ENCODE measurements at places on chromosomes 4 and X.

DNA sequence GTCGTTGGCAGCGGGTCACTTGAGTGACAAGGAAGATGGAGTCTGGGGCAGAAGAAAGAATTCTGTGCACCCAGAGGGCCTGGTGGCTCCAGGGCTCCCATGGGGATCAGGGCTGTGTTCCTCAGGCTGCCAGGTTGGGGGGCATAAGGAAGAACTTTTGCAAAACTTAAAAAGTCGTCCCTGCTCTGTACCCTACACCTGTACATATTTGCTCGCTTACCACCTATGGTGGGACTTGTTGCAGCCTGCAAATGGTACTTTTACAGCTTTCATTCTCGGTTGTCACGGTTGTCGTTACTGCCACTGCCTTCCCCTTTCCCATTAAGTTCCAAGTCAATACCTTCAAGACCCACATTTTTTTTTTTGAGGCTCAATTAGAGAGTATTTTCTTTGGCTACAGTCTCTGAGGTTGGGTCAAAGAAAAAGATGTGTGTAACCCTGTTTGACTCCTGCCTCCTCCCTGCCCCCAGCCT, 9.1 kb downstream of the ARX start:
- no peak for DNase-seq

- DNase-seq = no peak
Observed at GRCh38 chr4:3515646-3516045, 16.6 kb downstream of the LRPAP1 start.

DNA sequence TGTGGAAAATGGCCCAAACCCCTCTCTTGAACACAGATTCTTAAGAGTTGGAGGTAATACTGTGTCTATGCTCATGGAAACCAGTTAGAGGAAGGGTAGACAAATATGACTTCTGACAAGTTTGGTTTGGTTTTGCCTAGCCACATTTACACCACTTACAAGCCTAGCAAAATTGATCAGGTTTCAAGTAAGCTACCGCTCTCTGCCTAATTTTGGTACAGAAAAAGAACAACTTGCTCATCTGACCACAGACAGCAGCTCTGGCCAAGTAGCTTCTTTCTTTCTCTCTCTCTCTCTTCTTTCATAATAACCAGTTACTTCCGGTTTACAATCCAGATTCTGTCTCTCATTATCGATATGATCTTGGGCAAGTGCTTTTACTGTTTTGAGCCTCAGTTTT, 260.0 kb downstream of the GLUD2 start:
- DNase-seq = peak; percentile 8

GRCh38 chrX:130829526-130830515, 73.2 kb downstream of the ENOX2 start:
- no peak for DNase-seq

DNA sequence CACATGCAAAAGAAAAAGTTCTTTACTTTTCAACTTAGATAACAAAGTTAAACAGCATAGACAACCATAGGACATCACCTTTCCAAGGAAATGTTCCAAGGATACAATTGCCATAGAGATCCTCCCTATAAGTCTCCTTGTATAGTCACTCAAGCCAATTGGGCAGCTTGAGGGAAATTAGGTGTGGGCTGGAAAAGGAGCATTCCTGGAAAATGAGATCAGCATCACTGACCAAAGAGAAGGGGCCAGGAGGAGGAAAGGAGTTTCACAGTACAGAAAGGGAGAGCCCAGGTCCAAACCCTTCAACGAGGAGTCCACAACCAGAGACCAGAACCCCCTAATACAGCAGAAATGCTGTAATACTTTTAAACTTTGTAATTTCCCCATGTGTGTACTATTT, 91.5 kb upstream of the PPARGC1A start:
- no peak for DNase-seq

DNA sequence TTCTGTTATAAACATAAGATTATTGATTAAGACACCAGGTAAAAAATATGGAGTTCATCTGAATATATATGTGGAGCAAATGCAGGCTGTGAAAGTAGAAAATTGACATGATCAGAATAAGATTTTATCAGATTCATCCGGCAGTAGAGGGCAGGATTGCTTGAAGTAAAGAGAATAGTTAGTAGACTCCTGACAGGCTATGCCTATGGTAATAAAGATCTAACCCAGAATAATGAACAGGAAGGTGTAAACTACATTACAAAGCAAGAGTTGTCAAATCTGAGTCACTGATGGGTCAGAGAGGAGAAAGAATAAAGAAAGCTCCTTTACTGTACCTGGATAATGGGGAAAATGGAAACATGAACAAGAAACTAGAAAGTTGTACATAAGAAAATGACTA, 20.8 kb upstream of the TMEM184C start:
- DNase-seq = no peak

GRCh38 chr4:137124278-137124932, 407.9 kb downstream of the PCDH18 start:
- DNase-seq = no peak

DNA sequence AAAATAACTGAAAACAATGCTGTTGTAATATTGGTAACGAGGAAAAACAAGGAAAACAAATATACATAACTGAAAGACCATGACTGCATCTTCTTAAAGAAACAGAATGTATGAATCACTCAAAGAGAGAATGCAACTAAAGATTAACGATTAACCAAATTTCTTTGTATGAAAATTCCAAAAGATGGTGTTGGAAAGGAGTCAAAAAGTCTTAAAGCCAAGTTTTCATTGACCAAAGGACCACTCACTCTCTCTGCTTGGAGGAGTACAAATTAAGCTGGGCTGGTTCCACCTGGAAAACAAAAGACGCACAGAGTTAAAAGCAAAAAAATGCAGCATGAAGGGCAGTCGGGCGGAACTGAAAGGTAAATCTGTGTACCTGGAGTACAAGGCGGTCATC, 1.8 kb downstream of the DCAF12L1 start:
- DNase-seq = no peak

DNA sequence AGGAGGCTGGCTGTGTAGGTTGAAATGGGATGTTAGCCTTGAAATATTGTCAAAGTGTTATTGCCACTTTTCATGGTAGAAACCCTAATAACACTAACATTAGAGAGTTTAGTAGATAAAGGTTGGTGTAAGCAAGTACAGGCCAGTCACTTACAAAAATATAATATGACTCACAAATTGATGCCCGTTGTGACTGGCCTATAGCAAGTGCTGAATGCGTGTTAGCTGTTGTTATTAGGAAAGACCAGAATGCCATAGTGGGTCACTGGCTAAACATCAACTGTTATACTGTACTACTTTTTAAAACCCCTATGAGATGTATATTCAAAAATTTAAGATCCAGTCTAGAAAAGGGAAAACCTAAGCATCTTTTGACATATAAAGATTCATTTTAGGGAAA, 20.4 kb upstream of the GDPD2 start:
- no peak for DNase-seq

DNA sequence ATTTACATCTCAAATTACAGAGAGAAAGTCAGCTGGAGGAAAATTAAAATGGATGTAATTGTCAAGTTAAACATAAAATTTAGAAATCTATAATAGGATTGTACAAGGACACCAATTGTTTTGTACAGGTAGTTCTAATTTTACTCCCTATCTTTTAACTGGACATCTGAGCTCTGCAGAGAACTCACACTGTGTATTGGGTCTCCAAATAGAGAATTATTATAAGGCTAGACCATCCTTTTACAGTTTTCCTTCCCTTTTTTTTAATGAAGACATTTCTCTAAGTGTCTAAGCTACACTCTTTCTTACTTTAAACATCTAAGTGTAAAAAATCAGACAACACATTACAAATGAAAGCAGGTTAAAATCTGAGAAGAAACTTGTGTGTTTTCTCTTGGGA, 78.4 kb upstream of the GC start:
- no peak for DNase-seq

DNA sequence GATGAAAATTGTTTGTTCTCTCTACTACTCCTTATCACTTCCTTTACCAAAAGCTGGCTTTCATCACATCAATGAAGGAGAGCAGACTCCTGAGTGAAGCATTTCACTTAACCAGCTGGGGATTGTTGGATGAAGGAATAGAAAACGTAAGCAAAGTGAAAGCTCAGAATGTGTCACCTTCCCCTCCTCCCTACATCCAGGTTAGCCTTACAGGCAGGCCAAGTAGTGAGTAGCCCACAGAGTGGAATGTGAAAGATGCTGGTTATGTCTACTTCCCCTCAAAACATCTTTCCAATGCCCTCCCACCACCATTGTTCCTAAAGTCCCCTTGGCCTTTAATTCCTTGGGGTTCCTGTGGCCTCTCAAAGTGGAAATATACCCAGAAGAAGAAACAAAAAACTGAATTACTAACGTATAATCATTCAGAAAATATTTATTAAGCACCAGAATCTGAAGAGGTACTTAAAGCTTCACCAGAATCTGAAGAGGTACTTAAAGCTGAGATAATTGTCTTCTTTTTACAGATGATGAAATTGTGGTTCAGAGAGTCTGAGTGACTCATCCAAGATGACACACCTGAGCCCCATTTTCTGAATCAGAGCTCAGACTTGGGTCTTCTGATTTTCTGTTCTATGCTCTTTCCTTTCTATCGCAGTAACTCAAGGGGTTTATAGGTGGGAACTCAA, 6.5 kb downstream of the P2RY4 start:
- DNase-seq = no peak

DNA sequence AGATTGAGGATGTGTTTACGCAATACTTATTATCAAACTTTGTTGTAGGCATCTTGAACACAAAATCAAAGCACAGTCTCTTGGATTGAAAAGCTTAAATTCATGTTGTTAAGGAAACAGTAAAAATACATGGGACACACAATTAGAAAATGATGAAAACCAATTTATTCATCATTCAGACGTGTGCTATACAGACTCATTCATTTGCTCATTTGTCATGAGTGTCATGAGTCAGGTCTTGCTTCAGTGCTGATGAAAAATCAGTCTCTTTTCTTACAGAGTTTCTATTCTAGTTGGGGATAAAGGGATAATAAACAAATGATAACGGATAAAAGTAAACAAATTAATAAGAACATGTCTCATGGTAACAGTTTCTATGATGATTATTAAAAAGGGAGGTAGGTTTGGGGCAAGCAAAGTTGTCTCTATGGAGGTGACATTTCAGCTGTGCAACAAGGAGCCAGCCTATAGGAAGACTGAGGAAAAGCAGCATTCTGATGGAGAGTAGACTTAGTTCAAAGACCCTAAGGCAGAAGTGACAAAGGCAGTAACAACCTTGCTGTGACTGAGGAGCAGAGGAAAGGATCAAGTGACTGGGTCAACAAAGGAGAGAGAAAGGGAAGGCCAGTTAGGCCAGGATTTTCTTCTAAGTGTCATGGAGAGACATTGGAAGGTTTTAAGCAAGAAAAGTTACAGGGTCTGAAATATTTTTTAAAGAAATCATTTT, 224.0 kb upstream of the HHIP start:
- DNase-seq = no peak

DNA sequence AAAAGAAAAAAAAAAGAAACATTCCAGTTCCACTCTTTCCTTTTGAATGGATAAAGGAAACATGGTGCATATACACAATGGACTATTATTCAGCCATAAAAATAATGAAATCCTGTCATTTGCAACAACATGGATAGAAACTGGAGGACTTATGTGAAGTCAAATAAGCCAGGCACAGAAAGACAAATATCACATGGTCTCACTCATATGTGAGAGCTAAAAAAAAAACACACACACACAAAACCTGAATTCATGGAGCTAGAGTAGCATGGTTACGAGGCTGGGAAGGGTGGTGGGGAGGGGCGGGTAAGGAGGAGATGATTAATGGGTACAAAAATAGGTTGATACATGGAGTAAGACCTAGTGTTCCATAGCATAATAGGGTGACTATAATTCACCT, 22.4 kb upstream of the SH3KBP1 start:
- DNase-seq = no peak

DNA sequence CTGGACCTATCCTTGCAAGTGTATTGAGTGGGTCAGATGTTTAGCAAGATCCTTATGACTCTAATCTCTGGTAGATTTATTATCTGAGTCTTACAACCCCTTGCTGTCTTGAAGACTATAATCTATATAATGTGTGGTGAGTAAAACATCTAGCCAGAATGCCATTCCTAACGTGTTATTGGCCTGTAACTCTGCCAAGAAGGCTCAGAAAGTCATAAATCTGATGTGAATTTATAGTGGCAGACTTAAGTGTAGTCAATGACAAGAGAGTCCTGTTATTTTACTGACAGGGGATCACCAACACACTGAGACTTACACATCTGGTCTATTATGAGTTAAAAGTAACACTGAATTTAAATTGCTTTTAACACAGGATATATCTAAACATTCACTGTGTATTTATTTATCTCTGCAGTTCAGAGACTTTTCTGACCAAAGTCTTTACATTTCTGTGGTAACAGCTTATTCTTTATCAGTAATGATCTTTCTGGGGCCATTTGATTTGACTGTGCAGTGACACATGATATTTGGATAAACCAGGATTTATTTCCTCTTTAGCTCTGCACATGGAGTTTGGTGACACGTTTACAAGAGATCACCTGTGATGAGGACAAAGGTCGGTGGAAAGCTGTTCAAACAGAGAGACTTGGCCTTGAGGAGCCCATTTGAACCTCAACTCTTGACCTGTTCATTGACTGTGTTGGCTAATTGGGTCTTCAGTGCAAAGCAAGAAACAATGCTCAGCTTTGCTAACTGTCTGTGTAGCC, 415.8 kb downstream of the STIM2 start:
- no peak for DNase-seq

DNA sequence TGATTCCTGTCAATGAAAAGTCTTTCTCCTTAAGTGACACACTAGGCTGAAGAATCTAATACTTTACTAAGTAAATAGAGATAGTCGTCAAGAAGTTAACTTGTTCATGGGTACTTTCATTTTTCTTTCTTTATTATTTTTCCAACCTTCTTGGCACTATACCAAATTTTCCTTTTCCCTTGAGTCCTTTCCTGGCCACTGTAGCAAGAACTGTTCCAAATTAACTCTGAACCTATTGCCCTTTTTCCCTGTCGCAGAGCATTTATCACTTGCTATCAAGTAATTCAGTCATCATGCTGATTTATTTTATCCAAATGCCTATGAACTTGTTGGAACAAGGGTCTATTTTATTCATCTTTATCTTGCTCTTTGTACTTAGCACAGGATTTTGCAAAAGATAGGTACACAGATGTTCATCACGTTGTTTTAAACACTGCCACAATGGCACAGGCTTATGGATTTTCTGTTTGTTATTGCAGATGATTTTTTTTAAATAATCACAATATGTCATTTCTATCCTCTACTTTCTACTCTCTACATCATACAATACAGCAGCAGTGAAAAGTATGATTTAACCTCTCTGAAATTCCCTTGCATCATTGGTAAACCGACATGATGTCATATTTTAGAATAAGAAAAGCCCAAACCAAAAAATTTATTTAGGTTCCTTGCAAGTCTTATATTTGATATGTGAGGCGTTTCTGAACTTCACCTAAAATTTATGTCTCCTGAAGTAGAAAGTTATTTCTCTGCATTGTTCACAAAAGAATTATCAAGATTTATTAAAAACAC, 2352.3 kb downstream of the PCDH7 start:
- no peak for DNase-seq

All from activated T-helper 2 cell treated with anti-CD3 and anti-CD28 coated beads, Interferon-gamma antibody, Interleukin-2, Interleukin-4, amounts not matched to agents 10 μg/mL and 5 μg/mL and 100 μg/mL, durations not matched to agents 14 hours and 24 hours and 36 hours (primary cell).